ENCODE measurements at places on chromosomes 4 and X.
A peak's percentile ranks its signal among the peaks of the same experiment; 100 is the strongest.

GRCh38 chrX:84165711-84166110 is 22.3 kb downstream of the RPS6KA6 start:
- no peak for DNase-seq

DNA sequence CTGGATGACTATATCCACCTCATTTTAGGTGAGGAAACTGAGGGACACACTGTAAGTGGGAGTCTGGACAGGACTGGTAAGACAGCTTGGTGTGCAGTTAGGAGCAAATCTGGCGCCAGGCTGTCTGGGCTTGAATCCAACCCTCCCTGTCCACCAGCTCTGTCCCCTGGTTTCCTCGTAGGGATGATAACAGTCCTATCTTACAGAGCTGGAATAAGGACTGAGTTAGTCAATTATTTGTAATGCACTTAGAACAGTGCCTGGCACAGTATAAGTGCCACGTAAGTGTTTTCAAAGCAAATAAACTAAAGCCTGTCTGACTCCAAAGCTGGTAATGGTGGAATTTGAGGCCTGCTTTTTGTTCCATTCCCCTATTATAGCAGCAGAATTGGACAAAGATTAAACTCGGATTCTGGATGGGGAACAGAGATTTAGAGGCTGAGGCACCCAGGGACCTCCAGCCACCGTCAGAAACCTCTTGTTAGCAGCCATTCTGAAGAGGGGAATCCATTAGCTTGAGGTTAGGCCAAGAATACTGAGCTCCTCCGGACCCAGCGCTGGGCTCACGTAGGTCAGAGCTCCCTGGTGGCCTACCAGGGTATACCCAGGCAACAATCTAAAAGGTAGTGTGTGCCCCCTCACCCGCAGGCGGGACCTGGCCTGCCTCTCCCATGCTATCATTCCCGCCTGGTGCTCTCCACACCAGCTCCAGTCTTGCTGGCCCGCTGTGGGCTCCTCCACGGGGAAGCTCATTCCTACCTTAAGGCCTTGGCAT is 102.1 kb downstream of the UCHL1 start:
- DNase-seq, result no peak

DNA sequence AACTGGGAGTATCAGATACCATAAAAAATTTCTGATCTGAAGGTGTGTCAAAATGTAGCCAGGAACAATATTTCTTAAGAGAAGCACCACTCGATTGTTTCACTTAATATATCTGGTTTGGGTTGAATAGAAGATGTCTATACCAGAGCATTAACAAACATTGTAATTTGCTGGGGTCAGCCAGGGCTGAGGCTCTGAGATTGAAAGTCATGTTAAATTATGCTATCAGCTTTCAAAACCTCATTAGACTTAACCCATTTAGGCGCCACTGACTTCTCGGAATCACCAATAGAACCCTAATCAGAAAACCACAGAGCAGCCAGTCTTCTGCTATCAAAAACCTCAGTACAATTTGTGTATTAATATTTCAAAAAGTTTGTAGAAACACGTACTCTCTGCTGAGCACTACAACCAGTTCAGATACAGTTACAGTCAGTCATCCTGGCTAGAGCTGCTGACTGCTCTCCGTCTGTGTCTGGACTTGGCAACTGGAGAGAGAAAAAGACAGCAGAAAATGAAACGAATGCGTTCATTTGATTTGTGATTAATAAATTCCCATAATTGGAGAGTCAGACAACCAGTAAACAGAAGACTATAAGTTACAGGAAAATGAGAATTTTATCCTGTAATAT is 848.6 kb upstream of the PABPC4L start:
- DNase-seq, result no peak

DNA sequence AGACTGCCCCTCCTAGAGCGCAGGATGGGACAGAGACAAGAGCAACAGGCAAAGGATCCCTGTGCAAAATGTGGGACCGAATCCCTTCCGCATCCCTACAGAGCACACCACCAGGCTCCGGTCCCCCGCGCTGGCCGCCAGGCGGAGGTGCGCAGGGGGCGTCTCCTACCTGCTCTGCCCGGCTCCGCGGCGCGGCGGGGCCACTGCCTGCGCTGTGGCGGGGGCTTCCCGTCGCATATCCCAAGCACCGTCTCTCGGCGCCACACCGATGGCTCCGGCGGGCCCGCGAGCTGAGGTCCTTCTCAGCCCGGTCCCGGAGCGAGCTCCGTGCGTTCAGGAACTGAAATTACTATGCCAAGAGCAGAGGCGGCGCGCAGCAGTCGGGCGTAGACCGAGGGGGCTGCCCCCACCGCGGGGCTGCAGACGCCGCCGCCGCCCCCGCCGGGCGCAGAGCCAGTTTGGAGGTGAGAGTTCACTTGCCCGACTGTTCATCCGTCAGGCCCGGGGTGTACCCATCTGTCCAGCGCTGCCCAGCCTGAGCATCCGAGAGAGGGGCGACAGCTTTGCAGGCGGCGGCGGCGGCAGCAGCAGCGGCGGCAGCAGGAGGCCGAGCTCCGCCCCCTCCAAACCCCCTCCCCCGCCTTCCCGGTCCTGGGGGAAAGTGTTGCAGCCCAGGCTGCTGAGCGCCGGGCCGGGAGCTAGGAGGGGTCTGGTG is at the start of gene GPRIN3:
Gene GPRIN3 (minus strand): TSS at position 355 of the 715 bp plus-strand sequence. CDS start 57,690 bp downstream, outside the sequence.
- DNase-seq, result peak; percentile 48

DNA sequence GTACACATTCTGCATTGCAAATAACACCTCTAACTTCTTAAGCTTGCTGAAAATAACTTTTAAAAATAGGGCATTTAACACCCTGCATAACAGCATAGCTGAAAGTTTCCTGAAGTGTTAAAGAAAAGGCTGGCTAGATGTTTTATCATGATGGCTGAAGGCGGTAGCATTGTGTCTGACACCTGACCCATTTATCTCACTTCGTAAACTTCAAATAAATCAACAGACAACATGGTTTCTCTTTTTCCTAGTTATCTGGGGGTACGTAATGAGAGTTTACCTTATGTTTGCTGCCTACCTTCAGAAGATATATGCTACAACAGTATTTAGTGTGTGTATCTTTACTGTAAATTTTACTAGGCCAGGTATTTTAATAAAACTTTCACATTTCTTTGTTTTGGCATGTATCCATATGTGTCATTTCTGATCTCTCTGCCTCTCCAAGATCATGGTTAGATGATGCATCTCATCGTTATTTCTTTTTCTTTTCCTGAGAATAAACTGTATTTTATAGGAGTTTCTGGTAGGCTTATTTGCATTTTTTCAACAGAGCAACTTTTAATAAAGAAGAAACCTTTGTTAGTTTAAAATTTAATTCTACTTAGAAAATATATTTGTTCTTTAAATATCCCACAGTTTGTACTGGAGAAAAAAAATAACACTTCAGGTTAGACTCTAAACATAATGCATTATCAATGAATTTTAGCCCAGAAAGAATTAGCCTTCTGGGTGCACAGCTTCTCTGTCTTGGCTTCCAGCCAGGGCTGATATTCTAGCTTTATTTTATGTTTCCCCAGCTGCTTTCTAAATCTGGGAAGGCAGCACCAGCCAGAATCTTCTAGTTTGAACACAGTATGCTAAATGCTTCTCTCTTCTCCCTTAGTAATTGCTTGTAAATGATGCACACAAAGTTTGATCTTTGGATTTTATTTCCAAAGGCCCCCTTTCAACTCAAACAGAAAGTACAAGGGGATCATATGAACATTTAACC is 2.9 kb downstream of the NDST4 start:
- no peak for DNase-seq
